ENCODE measurements at places on chromosomes 4 and X.

- DNase-seq, result no peak
- no peaks in the 10 kb centered on the region for H3K36me3 ChIP-seq
- H3K4me3 ChIP-seq, result no peak overlapping the region
- no peak overlapping the region for H3K27ac ChIP-seq
Measured at GRCh38 chr4:157667836-157668235, 447.3 kb downstream of the GRIA2 start.

GRCh38 chr4:140326395-140326993 is 47.0 kb upstream of the SCOC start:
- no peak overlapping the region for H3K4me3 ChIP-seq
- no peak overlapping the region for H3K27ac ChIP-seq
- no peak for DNase-seq
- H3K4me1 ChIP-seq, result peaks cover 9% of the 10 kb centered on the region

DNA sequence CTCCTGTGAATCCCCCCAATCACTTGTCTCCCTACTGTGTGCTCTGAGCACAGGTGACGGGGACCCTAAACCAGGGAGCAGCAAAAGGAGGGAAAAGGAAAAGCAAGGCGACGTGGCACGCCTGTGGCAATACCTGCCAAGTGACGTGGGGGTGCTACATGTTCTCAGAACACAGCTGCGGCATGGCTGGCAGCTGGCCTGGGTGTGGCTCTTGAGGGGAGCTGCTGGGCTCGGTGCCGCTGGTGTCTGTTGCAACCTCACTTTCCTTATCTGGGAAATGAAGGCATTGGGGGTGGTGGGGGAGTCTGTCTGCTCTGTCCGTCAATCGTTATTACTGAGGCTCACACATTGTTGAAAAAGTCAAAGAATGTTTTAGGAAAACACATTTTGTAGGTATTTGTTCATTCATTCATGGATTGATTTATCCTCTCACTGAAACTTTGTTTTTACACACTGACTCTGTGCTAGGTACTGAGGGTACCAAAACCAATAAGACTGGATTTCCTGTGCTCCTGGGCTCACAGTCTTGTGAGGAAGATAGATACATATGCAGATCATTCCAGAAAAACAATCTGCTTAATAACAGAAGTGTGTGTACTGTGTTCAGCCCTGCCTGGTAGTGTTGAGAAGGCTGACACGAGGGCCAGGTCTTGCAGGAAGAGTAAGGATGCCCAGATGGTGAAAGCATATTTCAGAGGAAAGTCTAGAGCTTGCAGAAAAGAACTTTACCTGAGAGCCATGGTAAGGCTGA is 217.6 kb downstream of the PTTG2 start:
- peaks cover 7% of the 10 kb centered on the region for H3K36me3 ChIP-seq
- DNase-seq, result peak; percentile 55
- H3K4me3 ChIP-seq, result no peak overlapping the region
- peaks cover 45% of the 10 kb centered on the region for H3K27me3 ChIP-seq
- peaks cover 30% of the 10 kb centered on the region for H3K4me1 ChIP-seq

DNA sequence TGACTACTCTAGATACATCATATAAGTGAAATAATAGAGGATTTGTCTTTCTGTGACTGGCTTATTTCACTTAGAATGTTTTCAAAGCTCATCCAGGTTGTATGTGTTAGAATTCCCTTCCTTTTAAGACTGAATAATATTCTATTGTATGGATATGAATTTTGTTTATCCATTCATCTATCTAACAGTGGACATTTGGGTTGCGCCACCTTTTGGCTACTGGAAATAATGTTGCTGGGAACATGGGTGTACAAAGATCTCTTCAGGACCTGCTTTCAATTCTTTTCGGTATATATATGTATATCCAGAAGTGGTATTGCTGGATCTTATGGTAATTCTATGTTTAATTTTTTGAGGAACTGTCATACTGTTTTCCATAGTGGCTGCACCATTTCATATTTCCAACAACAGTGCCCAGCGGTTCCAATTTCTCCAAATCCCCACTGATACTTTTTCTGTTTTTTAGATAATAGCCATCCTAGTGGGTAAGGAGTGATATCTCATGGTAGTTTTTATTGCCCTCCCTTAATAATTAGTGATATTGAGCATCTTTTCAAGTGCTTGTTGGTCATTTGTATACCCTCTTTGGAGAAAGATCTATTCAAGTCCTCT is 3.4 kb upstream of the SCD5 start:
- peaks cover 19% of the 10 kb centered on the region for H3K4me1 ChIP-seq
- no peak overlapping the region for H3K4me3 ChIP-seq
- no peaks in the 10 kb centered on the region for H3K36me3 ChIP-seq
- no peak overlapping the region for H3K27ac ChIP-seq
- DNase-seq, result no peak

- H3K4me1 ChIP-seq, result peaks cover 33% of the 10 kb centered on the region
- no peak for DNase-seq
- H3K4me3 ChIP-seq, result no peak overlapping the region
- no peaks in the 10 kb centered on the region for H3K27me3 ChIP-seq
- peaks cover 20% of the 10 kb centered on the region for H3K36me3 ChIP-seq
Measured at GRCh38 chrX:19833034-19833677, 54.2 kb downstream of the SH3KBP1 start.

DNA sequence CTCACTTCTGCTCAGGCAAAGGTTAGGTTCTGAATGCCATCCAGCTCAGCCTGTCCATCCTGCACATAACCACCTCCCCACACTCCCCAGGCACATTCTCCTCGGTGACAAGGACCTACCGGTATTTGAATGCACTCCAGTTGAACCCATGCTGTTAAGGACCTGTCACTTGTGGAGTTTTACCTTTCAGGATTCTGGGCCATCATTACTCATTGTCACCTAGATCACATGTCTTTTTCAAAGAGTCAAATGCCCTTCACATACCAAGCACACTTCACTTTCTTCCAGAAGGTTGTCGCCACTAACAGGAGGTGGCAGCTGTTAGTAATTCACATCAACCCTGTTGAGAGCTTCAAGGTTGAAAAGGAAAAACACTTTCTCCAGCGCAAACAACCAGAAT is 218.3 kb downstream of the SOWAHB start:
- H3K27ac ChIP-seq, result no peak overlapping the region
- no peak for DNase-seq
- no peaks in the 10 kb centered on the region for H3K36me3 ChIP-seq
- peaks cover 45% of the 10 kb centered on the region for H3K27me3 ChIP-seq

DNA sequence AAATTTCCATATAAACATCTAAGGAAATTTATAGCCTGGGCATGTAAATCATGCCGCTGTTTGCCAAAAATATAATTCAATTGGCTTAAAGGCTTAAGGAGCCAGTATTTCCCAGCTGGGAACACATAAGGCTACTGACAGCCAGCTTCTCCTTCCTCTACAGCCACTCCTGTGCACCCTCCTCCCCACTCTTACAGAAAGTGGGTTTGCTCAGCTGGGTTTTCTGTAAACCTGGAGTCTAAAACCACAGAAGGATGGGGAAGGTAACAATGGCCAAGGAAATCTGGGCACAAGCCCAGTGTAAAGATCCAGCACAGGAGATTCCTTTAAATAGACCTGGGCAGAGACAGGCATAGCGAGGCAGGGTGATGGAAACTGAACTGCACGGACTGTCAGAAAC is 18.5 kb downstream of the ACSL1 start:
- no peaks in the 10 kb centered on the region for H3K36me3 ChIP-seq
- no peaks in the 10 kb centered on the region for H3K4me1 ChIP-seq

DNA sequence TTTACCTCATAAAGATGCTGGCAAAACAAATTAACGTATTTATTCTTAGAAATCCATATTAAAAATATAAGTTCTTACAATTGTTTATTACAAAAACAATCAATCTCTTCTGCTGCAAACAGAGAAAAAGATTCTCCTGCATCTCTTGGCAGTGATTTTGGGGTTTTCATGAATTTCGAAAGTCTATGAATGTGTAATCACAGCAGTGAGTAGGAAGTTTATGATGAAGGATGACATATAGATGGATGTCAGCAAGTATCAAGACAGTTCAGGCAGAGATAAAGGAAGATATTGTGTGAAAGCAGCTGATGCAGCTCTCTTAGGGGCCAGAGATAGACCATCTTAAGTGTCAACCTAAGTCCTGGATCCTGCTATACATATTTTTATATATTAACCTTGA is 196.9 kb upstream of the BANK1 start:
- no peaks in the 10 kb centered on the region for H3K27me3 ChIP-seq
- H3K4me1 ChIP-seq, result peaks cover 2% of the 10 kb centered on the region
- H3K36me3 ChIP-seq, result no peaks in the 10 kb centered on the region

- H3K36me3 ChIP-seq, result no peaks in the 10 kb centered on the region
- no peak overlapping the region for H3K4me3 ChIP-seq
- peaks cover 6% of the 10 kb centered on the region for H3K4me1 ChIP-seq
- no peak overlapping the region for H3K27ac ChIP-seq
- DNase-seq, result no peak
Measured at GRCh38 chrX:44503560-44503959, 39.1 kb downstream of the FUNDC1 start.

DNA sequence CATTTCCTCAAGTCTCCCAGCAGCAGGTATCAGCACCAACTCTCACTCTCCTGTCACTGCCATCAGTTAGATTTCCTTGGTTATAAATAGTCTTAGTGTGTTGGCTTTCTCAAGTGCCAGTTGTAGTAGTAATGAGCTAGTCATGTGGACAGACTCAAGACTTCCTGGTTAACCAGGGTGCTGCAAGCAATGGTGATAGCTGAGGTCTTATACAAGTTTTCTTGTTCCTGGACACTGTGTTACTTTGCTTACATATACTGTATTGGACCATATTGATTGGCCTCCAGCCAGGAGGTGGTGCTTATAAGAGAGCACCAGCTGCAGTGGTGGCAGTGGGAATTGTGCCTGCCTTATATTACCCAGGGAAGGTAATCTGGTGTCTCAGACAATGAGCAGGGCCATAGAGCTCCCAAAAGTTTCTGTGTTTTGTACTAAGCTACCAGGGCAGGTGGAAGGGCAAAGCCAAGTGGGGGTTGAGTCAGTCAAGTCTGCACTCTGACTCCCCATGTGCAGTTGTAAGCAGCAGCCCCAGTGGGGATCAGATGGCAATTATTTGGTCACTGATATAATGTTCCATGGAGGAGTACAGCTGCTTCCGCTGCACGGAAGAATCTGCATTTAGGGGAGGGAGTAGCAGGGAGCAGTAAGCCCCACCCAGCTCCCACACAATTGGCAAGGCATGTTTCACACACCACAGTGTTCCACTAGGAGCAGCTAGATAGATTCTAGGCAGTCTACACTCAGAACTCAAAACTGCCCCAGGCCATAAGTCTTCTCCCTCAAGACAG is 24.1 kb upstream of the ZDHHC15 start:
- no peak overlapping the region for H3K27ac ChIP-seq
- H3K4me1 ChIP-seq, result no peaks in the 10 kb centered on the region
- H3K4me3 ChIP-seq, result no peak overlapping the region
- no peaks in the 10 kb centered on the region for H3K36me3 ChIP-seq

DNA sequence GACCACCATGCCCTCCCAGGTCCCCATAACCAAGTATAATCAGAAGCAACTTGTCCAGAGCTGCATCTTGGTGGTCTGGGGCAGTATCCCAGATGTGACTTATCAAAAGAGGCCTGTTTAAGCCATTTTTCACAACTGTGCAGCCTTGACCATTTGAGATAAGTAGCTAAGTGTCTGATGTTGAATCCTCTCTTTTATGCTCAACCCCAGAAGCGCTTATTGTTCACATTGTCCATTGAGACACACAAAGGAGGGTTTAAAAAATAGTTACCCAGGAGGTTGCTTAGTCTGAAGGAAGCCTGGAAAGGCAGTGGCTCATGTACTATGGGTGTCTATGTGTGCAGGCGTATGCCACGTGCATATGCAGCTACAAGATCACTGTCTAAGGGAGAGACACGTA is 27.0 kb downstream of the ENPP6 start:
- H3K36me3 ChIP-seq, result no peaks in the 10 kb centered on the region
- H3K4me1 ChIP-seq, result no peaks in the 10 kb centered on the region
- H3K4me3 ChIP-seq, result no peak overlapping the region
- no peak for DNase-seq
- H3K27ac ChIP-seq, result no peak overlapping the region

GRCh38 chrX:117707948-117708743 is 408.5 kb downstream of the KLHL13 start:
- no peak overlapping the region for H3K4me3 ChIP-seq
- DNase-seq, result no peak
- no peaks in the 10 kb centered on the region for H3K36me3 ChIP-seq
- H3K27me3 ChIP-seq, result no peaks in the 10 kb centered on the region

- H3K27me3 ChIP-seq, result no peaks in the 10 kb centered on the region
- no peak overlapping the region for H3K27ac ChIP-seq
- no peak overlapping the region for H3K4me3 ChIP-seq
- H3K36me3 ChIP-seq, result peaks cover 6% of the 10 kb centered on the region
- DNase-seq, result no peak
Measured at GRCh38 chr4:123588631-123589241, 192.1 kb downstream of the SPRY1 start.

DNA sequence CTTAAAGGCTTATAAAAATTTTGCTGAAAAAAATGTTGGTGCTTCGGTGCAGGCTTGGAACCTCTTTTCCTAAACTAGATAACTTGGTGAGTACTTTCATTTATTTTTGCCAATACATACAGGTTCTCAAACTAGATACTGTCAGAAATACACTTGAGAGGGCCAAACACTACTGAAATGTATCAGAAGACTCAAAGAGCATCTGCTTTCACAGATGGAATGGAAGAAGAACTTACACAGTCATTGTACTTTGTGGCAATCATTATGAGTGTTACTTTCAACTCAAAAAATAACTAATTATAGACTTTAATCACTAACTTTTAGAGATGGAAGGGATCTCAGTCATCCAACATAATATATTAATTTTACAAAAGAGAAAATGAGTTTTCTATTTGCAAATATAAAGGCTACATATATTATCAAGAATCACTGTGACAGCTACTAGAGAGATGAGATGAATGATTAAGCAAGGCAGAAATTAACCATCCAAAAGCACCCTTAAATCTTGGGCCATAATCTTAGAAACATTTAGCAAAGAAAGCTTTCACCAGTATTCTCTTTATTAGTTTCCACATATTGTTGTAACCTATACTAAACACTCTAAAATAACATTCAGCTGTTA is 1.0 kb downstream of the ENAM start:
- H3K36me3 ChIP-seq, result no peaks in the 10 kb centered on the region
- H3K27ac ChIP-seq, result no peak overlapping the region
- H3K4me3 ChIP-seq, result no peak overlapping the region

DNA sequence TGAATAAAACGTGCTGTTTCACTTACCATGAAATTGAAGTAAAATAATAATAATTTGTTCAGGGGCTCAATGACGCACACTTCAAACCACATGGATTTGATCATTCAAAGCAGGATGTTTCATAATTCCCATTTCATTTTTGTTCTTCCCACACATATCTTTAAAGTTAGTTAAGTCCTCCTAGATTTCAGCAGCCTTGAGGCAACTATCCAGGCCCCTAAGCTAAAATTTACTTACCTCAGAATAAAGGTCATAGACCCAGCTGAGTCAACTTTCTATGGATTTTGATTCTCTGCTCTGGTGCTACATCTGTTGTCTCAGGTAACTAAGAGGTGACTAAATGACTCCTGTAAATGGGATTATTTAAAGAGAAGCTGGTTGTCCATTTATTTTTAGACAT is 25.0 kb downstream of the GPR174 start:
- no peak overlapping the region for H3K4me3 ChIP-seq
- peak overlapping the region; percentile 73 for H3K27ac ChIP-seq
- H3K27me3 ChIP-seq, result no peaks in the 10 kb centered on the region
- peaks cover 86% of the 10 kb centered on the region for H3K4me1 ChIP-seq

Data from activated CD8-positive, alpha-beta memory T cell treated with anti-CD3 and anti-CD28 coated beads, Interleukin-2, amount 10 ng/mL, durations not matched to agents 7 days and 5 days (primary cell).